ENCODE measurements at places on chromosomes 16 and 17.
A peak's percentile ranks its signal among the peaks of the same experiment; 100 is the strongest.

GRCh38 chr16:49596648-49597291 is 223.2 kb downstream of the C16orf78 start:
- no peak overlapping the region for H3K4me3 ChIP-seq
- H3K27me3 ChIP-seq = no peaks in the 10 kb centered on the region
- H3K27ac ChIP-seq = peak overlapping the region; percentile 54
- no peaks in the 10 kb centered on the region for H3K36me3 ChIP-seq
- peaks cover 41% of the 10 kb centered on the region for H3K4me1 ChIP-seq

DNA sequence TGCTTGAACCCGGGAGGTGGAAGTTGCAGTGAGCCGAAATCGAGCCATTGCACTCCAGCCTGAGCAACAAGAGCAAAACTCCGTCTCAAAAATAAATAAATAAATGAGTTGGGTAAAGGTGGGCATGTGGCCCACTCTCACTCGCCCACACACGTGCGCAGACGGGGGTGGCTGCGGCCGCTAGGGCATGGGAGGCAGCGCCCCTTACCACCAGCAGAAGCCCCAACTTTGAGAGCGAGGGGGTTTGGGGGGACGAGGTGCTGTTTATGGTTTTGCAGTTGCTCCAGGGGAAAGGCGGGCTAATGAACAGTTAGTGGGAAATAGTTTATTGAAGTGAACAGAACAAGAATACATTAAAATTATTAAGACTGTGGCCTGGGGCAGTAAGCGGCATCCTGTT is 14.9 kb upstream of the RBFOX3 start:
- H3K27me3 ChIP-seq = no peaks in the 10 kb centered on the region
- no peaks in the 10 kb centered on the region for H3K36me3 ChIP-seq
- peaks cover 12% of the 10 kb centered on the region for H3K4me1 ChIP-seq
- no peak overlapping the region for H3K4me3 ChIP-seq
- no peak for DNase-seq

DNA sequence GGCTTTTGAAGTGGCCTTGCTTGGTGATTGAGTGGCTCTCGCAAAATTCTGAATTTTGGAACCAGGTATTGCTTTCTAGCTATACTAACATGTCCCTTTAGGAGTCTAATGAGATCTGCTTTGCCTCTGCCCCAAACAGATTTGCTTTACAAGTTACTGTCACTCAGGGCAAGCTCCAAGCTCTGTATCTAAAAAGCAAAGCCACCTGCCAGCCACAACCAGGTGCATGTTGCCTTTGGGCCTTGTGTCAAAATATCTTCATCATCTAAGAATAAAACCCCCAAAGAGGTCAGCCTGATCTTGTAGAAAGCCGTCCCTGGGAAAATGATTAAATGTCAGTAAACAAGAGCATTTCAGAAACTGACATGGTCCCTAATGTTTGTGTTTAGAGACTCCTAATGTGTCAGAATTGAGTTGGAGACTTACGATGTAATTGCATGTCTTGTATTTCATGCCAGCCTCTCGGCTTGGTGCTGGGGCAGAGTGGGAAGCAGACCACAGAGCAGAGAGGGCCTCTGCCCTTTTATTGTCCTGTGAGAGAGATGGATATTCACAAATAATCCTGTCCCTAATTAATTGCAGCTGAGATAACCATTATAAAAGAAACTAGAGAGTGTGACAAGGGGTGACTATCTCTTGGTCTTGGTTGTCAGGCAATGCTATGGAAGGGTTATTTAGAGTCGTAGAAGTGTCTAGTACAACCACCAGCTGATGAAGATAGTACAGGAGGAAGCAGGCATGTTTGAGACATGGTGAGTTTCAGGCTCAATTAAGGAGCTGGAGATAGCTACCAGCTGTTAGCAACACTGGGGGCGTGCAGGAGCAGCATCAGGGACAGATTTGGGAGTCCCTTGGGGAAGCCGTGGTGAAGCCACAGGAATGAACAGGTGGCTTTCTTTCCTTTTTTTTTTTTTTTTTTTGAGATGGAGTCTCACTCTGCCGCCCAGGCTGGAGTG is 90.7 kb downstream of the PITPNC1 start:
- no peak for DNase-seq
- H3K27ac ChIP-seq = no peak overlapping the region
- H3K4me1 ChIP-seq = peaks cover 14% of the 10 kb centered on the region
- H3K36me3 ChIP-seq = no peaks in the 10 kb centered on the region
- no peaks in the 10 kb centered on the region for H3K27me3 ChIP-seq
- no peak overlapping the region for H3K4me3 ChIP-seq

DNA sequence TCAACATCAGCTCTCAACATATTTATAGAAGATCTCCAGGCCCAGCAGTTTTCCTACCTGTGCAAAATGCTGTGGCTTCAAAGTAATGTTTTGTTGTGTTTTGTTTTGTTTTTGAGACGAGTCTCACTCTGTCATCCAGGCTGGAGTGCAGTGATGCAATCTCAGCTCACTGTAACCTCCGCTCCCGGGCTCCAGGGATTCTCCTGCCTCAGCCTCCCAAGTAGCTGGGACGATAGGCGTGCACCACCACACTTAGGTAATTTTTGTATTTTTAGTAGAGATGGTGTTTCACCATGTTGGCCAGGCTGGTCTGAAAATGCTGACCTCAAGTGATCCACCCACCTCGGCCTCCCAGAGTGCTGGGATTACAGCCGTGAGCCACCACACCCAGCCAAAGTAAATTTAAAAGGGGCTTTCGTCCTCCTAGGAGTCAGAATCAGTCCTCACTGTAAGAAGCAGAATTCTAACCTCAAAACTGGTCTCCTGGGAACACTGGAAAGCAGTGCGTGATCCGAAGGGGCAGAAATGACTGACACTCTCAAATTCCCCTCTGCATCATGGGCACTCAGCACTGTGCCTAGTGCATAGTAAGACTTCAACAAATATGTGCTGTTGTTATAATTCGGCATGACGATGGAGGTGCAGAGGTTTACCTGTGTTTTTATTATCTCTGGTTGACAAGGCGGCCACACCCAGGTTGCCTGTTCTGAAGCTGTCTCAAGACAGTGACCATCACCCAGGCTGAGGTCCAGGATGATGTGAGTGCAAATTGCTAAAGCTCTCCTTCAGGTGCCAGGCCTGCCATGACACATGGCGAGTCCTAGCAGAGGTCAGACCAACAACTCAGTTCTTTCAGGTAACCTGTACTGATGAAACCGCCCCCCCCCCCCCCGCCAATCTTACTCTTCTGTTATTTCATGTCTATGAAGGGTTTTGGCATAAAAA is 59.8 kb downstream of the ADCY9 start:
- no peak overlapping the region for H3K27ac ChIP-seq
- H3K36me3 ChIP-seq = no peaks in the 10 kb centered on the region
- no peak for DNase-seq
- no peaks in the 10 kb centered on the region for H3K27me3 ChIP-seq
- H3K4me1 ChIP-seq = peaks cover 6% of the 10 kb centered on the region

GRCh38 chr16:3143598-3144320 is 8.9 kb downstream of the ZNF213 start:
- H3K36me3 ChIP-seq = no peaks in the 10 kb centered on the region
- no peak overlapping the region for H3K4me3 ChIP-seq

DNA sequence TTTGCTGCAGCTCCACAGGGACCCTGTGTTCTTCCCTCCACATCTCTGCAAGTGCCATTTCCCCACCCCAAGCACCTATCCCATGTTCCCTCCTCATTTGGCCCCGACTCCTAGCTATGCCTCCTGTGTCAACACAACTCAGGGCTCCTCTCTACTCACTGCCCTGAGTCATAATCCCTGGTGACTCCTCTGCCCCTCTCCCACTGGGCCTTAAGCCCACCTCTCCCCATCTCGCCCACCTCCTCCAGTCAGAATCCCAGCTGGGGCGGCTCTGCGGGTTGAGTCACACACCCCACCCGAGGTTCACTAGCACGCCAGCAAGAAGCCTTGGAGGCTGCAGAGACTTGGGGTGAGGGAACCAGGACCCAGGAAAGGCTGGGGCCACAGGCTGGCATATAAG is 346.2 kb downstream of the FOXL1 start:
- H3K27ac ChIP-seq = no peak overlapping the region
- no peaks in the 10 kb centered on the region for H3K4me1 ChIP-seq
- H3K27me3 ChIP-seq = no peaks in the 10 kb centered on the region
- H3K36me3 ChIP-seq = no peaks in the 10 kb centered on the region
- DNase-seq = no peak

DNA sequence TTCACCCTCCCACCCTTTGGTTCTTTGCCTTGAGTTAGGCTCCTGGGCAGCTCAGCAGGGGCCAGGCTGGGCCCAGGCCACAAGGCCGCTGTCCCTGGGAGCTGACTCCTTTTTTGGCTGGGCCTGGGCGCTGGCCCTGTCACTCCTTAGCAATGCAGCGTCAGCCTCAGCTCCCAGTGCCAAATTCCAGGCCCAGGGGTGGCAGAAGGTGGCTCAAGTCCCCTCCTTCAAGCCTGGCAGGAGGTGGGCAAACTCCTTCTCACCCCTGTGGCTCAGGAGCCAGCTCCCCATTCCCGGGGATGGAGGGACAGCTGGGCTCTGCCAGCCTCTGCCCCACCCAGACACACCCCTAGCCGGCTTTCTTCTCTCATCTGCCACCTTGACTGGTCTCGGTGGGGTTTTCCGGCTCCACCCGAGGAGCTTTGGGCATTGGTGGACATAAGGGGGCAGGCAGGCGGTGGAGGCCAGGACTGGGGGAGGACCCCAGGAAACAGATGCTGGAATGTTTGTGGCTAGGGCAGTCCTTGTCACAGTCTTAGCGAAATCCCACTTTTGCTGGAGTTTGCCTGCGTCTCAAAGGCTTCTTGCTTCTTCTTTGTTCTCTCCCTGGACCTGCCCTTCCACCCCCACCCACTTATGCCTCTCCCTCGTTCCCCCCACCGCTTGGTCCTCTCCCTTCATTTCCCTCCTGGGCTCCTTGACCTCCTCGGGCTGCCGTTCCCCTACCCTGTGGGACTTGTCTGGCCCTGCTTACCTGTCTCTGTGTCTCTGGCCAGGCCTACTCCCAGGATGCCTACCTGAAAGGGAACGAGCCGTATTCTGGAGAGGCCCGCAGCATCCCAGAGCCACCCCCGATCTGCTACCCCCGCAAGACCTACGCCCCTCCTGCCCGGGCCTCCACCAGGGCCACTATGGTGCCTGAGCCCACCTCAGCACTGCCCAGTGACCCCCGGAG is 37.4 kb downstream of the ARHGAP23 start:
- H3K27ac ChIP-seq = peak overlapping the region; percentile 35
- no peaks in the 10 kb centered on the region for H3K27me3 ChIP-seq
- H3K4me1 ChIP-seq = peaks cover 6% of the 10 kb centered on the region
- H3K36me3 ChIP-seq = no peaks in the 10 kb centered on the region
- DNase-seq = no peak
- no peak overlapping the region for H3K4me3 ChIP-seq

GRCh38 chr16:3528406-3528805 is 27.6 kb downstream of the CLUAP1 start:
- no peak for DNase-seq
- H3K4me3 ChIP-seq = no peak overlapping the region
- H3K27ac ChIP-seq = no peak overlapping the region
- H3K4me1 ChIP-seq = no peaks in the 10 kb centered on the region

GRCh38 chr17:75604034-75604695 is 16.6 kb downstream of the MYO15B start:
- H3K27me3 ChIP-seq = no peaks in the 10 kb centered on the region
- no peaks in the 10 kb centered on the region for H3K4me1 ChIP-seq
- no peak overlapping the region for H3K4me3 ChIP-seq
- H3K27ac ChIP-seq = no peak overlapping the region
- H3K36me3 ChIP-seq = no peaks in the 10 kb centered on the region

DNA sequence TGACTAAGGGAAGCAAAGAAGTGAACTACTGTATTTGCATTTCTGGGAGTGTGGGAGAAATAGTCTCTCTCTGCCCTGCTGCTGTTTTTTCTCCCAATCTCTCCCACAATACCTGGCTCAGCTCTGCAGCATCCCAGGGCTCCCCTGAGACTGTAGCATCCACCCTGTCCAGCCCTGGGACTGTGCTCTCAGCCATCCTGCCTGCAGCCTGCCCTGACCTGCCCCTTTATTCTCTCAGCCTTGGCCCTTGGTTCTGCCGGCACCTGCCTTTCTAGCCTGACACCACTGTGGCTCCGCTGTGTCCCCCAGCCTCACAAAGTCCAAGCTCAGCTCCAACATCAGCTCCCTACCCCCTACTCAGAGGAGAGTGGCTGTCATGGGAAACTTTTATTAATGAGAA is 1.9 kb downstream of the PDILT start:
- no peak for DNase-seq
- no peak overlapping the region for H3K4me3 ChIP-seq
- H3K36me3 ChIP-seq = no peaks in the 10 kb centered on the region

DNA sequence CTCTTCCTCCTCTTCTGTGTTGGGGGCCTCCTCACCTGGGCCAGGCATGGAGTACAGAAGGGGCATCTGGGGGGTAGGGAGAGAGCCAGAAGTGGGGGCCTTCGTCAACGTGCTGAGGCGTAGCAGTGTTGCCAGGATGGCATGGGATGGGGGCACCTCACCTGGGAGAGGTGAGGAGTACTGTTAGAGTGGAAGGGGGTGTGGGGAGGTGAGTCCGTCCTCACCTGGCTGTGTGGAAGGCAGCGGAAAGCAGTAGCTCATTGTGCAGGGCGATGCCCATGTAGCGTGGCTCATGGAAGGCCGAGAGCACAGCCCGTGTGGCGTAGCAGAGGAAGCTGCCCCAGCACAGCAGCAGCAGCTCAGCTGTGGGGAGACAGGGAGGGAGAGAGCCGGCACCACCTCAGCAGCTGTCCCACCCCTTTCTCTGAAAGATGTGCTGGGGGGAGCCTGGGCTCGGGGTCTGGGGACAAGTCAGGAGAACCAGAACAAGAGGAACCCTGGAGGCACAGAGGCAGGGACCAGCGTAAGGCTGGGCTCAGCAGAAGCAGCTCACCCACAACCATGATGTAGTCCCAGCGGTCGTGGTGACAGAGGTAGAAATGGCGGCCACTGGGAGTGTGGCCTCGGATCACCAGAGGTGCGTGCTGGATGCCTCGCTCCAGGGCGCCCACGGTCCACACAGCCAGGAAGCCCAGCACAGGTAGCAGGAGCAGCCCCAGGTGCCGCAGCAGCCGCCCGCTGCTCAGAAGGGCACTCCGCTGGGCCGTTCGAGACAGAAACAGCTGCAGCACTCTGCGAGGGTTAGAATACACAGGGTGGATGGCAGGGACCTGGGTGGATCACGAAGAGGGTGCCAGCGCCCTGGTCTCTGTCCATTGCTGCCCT is 9.0 kb downstream of the GPR179 start:
- H3K4me1 ChIP-seq = peaks cover 5% of the 10 kb centered on the region
- H3K36me3 ChIP-seq = no peaks in the 10 kb centered on the region
- DNase-seq = no peak
- no peak overlapping the region for H3K27ac ChIP-seq

DNA sequence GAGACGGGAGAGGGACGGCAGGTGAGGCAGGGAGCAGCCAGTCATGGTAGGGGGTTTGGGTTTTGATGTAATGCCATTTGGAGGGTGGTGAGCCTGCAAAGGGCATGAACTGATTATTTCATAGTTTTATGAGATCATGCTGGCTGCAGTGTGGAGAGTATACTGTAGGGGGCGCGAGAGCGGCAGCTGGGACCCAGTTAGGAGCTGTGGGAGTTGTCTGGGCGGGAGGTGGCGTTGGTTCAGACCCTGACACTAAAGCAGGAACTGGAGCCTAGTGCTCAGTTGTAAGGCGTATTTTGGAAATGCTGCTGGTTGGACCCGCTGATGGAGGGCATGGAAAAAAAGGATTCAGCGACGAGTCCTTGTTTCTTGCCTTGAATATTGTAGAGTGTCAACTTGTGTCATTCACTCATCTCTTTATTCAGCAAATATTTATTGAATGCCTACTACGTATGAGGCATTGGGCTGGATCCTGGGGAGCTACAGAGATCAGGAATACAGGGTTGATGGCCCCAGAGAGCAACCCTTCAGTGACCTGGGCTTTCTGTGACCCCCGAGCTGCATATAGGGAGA is 23.7 kb upstream of the KDM8 start:
- no peak overlapping the region for H3K27ac ChIP-seq
- no peaks in the 10 kb centered on the region for H3K36me3 ChIP-seq
- DNase-seq = peak; percentile 79
- H3K27me3 ChIP-seq = no peaks in the 10 kb centered on the region
